D341Med (cell line): ENCODE measurements at places on chromosomes 3 and 15.

GRCh38 chr15:88498996-88499395, 31.5 kb downstream of the MRPS11 start:
- peak; percentile 62 for DNase-seq

GRCh38 chr3:124854009-124854408, 33.2 kb downstream of the ITGB5 start:
- DNase-seq: no peak

- no peak for DNase-seq
These were observed 25.1 kb downstream of the SLC2A2 start for GRCh38 chr3:171001250-171001893.

- no peak for DNase-seq
These were observed 852 bp downstream of the STAB1 start for GRCh38 chr3:52495777-52496602.

GRCh38 chr3:138640537-138640936, 32.0 kb downstream of the FAIM start:
- DNase-seq: no peak
